CD4-positive, alpha-beta T cell (primary cell): ENCODE measurements at places on chromosomes 16 and 17. TPM values are rescaled to one million over a fixed set of nuclear protein-coding genes. Genes with fewer than 3 reads are reported as not detected.

- H3K4me1 ChIP-seq: peaks cover 27% of the 10 kb centered on the region
- H3K27ac ChIP-seq: no peak overlapping the region
- no peaks in the 10 kb centered on the region for H3K36me3 ChIP-seq
- no peak overlapping the region for H3K4me3 ChIP-seq
- no peaks in the 10 kb centered on the region for H3K27me3 ChIP-seq
- DNase-seq: no peak
These were observed 345.3 kb upstream of the TNRC6C start for GRCh38 chr17:77613218-77613617.

CACNG4 gene
- total RNA-seq: not detected

DNA sequence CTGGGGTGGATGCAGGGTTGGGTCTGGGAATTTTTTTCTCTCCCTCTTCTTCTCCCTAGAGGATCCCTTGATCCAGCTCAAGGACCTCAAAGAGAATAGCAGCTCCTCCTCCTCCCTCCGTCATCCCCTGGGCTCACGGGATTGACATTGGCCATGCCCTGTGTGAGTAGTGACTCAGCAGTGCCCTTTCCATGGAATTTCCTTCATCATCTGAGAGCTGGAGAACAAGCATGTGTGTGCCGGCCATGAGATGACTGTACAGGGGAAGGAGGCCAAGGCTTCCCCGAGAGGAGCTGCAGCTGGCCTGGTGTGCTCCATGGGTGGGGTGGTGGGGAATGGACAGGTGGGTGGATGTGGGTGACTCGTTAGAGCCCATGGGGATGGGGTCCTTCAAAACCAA is 8.9 kb upstream of the WSCD1 start:
- H3K27ac ChIP-seq: no peak overlapping the region
- no peaks in the 10 kb centered on the region for H3K36me3 ChIP-seq
- H3K27me3 ChIP-seq: peaks cover 12% of the 10 kb centered on the region
- H3K4me1 ChIP-seq: no peaks in the 10 kb centered on the region

DNA sequence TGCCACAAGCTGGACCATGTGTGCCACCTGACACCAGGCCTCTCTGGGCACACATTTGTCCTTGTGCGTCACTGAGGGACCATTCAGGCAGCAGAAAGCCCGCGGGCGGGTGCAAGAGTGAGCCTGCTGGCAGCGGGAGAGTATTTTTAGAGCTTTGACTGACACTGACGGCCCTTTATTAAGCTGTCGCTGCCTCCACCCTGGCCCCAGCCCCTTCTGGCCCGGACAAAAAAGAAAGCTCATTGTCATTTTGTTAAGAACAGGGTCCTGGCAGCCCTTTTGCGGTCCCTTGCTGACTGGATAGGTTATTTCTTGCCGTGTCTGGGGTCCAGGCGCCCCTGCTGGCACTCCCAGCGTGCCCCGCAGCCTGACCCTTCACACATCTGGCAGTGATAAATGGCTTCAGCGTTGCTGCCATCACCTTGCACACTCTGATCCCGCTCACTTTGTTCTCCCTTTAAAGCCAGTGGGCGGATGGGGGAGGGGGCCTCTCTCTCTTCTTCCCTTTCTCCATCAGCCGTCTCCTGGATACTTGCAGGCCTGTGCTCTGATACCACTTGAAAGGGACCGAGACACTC is 78.4 kb upstream of the NKD1 start:
- no peak overlapping the region for H3K27ac ChIP-seq
- H3K36me3 ChIP-seq: no peaks in the 10 kb centered on the region
- peaks cover 20% of the 10 kb centered on the region for H3K27me3 ChIP-seq
- no peak overlapping the region for H3K4me3 ChIP-seq
- no peak for DNase-seq

PDE6G gene
- 0.92 TPM for total RNA-seq
